Glomerular endothelial cell (primary cell): ENCODE measurements at places on chromosomes 7 and 10. TPM values are rescaled to one million over a fixed set of nuclear protein-coding genes. Genes with fewer than 3 reads are reported as not detected.

- DNase-seq = no peak
Measured at GRCh38 chr7:139317939-139318505, 23.1 kb upstream of the FMC1 start.

ADO gene
- 18.1 and 20.8 TPM in 2 replicates for total RNA-seq

GRCh38 chr10:86599729-86600128 is 54.6 kb upstream of the OPN4 start:
- DNase-seq = no peak

DNA sequence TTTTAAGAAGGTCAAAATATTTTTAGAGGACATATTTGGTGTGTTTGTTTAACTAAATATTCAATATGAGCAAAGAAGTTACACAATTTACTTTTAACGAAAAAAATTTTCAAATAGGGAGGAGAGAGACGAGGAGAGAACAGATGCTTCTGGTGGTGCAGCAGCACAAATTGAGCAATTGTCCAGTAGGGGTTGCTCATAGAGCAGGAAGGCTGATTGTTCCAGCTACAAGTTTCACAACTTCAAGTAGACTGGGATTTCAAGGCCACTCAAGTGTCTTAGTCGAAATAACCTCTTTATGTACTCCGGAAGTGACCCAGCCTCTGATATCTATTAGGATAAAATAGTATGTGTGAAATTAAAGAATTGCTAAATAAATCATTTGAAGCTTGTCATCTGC is 197.9 kb downstream of the HDAC9 start:
- no peak for DNase-seq

YAE1 gene
- 10.1 and 13.0 TPM in 2 replicates for total RNA-seq

- DNase-seq = no peak
Measured at GRCh38 chr7:81882086-81882485, 112.2 kb upstream of the HGF start.

PRTFDC1 gene
- total RNA-seq = 2.8 and 8.1 TPM in 2 replicates

DNA sequence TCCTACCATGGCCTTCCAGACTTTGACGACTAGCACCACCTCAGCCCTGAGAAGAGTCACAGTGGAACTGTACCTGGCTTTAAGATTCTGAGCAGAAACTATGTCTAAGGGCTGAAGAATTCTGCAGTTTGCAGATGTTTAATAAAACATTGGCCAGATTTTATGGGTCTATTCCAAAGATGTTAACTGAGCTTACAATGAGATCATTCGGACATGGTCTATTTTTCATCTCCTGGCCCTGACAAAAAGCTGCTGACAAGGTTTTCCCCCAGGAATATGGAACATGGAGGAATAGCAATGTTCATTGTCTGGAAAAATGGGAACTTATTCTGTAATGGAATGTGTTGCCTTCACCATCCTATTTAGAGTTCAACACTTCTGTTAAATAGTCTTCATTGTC is 66.4 kb downstream of the PTF1A start:
- DNase-seq = no peak

GRCh38 chr10:61188691-61189090 is 244.7 kb upstream of the RHOBTB1 start:
- DNase-seq = no peak
